ENCODE measurements at places on chromosomes 13 and 19.

- no peak for DNase-seq
Observed at GRCh38 chr13:34250151-34250670, 432.3 kb downstream of the RFC3 start.

GRCh38 chr13:52414051-52414450, 8.1 kb upstream of the THSD1 start:
- no peak for DNase-seq

DNA sequence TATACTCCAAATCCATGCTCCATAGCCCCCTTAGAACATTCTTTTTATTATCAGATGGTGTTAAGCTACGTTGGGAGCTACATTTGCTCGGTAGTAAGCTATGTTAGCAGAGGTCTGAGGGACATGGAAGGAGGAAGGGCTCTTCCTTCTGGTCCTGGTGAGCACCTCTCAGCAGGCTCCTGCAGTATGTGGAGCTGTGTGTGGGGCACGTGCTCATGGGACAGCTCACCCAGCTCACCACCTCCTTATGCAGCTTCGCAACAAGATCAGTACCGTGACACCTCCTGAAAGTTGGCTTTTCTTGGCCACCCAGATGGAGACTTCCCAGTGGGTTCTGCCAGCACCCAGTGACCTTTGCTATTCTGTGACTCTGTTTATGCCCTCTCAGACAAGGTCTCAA, 400.5 kb upstream of the SLC10A2 start:
- no peak for DNase-seq

DNA sequence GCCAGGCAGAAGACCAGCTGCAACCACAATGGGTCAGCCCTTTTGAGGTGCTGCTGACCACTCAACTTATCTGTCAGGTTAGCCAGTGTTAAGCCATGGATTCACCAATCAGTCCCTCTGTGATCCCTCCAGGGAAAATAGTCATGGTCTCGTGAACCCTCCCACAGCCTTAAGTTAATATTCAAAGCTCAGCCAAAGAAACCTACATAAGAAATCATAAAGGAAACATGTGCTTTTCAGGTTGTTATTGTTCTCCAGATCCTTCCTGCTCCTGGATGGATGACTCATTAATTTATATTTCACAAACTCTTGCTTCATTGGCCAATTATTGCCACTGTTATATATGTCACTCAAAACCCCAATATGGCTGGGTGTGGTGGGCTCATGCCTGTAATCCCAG, 161.9 kb downstream of the B3GLCT start:
- DNase-seq: no peak

DNA sequence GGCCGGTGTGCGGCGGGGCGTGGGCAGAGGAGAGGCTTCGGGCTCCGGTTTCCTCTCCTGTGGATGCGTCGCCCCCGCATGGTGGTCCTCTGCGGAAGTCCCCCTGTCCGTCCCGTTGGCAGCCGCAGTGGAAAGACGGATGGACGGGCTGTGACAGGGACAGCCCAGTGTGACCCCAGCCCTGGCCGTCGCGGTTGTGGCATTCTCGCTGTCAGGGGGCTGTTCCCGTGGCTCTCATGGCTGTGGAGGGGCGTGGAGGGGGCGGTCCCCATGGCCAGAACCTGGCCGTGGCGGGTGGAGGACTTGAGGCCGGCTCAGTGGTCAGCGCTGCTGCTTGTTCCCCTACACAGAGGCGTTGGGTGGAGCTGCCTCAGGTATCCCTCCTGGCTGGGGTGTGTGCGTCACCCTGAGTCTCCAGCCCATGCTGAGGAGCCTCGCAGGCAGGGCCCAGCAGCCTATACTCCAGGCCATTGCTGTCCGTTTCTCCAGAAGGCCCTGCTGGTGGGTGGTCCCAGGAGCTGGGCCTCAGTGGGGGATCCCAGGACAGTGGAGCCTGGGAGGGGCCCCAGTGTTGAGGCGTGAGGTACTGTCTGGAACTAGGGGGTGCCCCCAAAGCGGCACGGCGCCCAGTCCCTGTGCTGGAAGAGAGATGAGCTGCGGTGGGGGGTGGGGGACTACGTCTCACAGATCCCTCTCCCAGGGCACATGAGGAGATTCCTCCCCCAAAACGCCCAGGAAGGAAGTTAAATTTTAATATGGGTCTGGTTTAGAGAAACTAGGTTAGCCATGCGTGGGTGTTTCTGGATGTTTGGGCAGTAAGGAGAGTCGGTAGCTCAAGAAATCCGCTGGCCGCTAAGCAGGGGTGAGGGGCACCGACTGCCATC, 20.3 kb downstream of the CSNK1G2 start:
- DNase-seq: no peak

- no peak for DNase-seq
Observed at GRCh38 chr13:48660361-48661076, 6.8 kb downstream of the CYSLTR2 start.

GRCh38 chr19:7442423-7442822, 46.4 kb downstream of the PEX11G start:
- no peak for DNase-seq

- DNase-seq: no peak
Observed at GRCh38 chr13:64130171-64130570, 2714.5 kb upstream of the PCDH20 start.

DNA sequence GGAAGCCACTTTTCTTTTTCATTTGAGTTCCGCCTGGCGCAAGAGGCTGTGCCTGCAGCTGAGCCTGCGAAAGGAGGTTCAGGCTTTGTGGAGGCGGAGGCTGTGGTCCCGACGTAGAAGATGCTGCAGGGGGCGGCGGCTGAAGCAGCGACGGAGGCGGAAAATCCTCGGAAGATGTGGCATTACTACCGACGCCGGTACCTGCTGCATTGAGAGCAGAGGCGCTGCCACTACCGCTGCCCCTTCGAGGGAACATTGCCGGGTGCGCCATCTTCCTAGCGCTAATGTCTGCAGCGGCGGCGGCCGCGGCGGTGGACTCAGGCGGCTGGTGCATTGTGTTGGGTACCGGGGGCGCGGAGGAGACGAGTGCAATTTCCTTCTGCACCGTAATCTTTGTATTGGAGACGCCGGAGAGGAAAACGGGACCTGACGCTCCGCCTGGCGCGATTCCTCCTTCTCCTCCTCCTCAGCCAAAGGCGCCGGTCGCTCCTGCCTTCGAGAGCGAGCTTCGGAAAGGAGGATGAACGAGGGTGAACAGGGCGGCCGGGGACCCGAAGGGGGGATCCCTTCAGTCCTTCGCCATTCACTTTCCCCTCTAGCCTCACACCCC, at the start of gene TSC22D1:
Gene TSC22D1, minus strand, starts transcription at position 590 of the 610 bp plus-strand sequence. Its CDS starts 256 bp downstream, at position 334.
- peak; percentile 33 for DNase-seq

DNA sequence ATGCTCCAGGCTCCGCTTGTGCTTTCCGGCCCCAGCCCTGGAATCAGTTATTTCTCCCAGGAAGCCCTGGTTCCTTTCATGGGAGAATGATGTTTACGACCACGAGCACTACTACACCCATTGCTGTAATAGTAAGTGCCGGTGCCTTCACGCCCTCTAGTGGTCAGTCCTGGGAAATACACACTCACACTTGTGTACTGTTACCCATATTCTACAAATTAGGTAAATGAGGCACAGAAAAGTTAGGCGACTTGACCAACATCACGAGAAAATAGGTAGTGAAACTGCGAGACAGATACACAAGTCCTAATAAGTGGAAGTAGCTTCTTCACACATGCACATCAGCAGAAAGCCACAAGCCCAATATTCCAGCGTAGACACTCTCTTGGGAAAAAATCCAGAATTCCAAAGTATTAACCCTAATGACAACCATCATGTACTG, 21.7 kb downstream of the CEACAM21 start:
- peak; percentile 64 for DNase-seq

- DNase-seq: peak; percentile 53
Observed at GRCh38 chr19:4229179-4229931, at the start of gene EBI3. Gene EBI3 (plus strand): TSS chr19:4229523. CDS start chr19:4229551, 28 bp downstream.

- DNase-seq: peak; percentile 57
Observed at GRCh38 chr19:40716031-40716481, 630 bp downstream of the COQ8B start.

- no peak for DNase-seq
Observed at GRCh38 chr13:66425741-66426140, 804.4 kb downstream of the PCDH9 start.

DNA sequence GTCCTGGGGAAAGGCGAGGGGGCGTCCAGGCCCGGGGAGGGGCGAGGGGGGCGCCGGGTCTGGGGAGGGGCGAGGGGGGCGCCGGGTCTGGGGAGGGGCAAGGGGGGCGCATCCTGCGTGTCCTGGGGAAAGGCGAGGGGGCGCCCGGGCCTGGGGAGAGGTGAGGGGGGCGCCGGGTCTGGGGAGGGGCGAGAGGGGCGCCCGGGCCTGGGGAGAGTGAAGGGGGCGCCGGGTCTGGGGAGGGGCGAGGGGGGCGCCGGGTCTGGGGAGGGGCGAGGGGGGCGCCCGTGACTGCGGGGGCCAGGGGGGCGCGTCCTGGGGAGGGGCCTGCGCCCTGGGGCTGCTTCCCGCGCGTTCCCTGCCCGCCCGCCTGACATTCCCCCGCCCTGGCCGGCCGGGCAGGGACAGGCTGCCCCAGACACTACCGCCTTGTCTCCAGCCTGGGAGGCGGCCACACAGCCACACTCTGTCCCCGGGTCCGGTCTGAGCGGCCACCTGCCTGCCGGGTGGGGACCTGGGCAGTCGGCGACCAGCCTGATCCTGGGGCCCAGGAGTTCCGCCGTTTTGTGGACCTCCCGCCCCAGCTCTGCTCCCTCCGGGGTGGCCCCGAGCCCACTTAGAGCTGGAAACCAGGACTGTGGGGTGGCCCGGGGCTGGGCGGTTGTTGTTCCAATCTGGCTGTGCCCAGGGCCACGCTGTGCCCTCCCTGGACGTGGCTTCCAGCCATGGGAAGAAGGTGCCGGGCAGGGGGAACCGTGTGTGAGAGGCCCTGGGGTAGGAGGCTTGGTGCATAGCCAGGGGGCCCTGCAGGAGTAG, 11.8 kb downstream of the PALM start:
- DNase-seq: no peak

- DNase-seq: no peak
Observed at GRCh38 chr19:14528419-14529253, 758 bp upstream of the TECR start.

- no peak for DNase-seq
Observed at GRCh38 chr19:44792281-44792680, 14.6 kb downstream of the CBLC start.

DNA sequence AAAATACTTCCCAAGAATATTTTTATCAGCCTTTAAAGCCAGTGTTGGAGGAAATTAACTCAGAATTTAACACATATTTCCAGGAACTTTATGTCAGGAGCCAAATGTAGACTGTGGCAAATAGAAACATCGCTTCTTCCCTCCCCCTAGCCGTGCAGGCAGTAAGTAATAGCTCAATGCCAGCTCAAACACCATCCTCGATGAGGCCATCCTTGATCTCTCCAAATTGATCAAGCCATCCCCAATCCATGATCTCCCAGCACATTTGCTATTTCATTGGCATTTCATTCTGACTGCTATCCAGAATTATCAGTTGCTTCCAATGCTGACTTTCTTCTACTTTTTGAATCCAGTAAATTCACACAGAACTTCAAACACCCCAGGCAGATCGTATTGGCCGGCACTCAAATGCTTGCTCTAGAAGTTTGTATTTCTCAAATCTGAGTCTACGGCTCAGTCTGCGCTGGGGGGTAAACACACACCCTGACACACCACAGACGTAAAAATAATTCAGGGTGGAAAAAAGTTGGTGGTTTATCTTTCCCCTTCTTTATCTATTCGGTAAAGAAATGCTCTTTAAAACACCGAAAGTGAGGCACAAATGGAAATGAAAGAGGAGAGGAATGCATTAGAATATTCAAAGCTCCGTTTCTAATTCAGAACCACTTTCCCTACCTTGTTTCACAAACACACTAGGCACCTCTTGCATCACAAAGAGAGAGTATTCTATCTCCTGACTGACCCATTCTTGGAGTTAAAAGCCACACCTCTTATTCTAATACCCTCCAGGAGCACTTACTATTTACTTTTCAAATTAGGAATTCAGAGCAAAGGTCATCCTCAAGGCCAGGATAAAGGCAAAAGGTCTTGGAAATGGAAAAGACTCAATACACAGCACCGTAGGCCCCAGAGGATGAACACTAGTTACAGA, 991 bp downstream of the OBI1 start:
- no peak for DNase-seq

DNA sequence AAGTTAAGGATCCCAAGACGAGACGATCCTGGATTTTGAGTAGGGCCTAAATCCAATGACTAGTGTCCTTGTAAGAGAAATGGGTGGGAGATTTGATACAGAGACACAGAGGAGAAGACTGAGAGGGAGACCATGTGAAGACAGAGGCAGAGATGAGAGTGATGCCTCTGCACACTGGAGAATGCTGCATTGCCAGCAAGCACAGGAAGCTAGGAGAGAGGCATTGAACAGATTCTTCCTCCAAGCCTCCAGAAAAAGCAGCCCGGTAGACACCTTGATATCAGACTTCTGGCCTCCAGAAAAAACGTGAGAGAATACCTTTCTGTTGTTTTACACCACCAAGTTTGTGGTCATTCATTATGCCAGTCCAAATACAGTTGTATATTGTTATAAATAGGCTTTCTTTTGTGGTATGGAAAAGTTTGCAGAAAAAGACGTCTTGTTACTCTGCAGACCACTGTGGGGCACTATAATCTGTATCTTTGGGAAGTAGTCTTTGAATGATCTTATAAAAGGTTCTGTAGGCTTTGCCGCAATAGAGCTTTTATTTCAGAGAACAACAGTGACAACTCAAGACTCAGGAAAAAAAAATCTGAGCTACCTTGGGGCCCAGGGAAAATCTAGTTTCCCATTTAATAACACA, 17.9 kb upstream of the RFC3 start:
- no peak for DNase-seq

GRCh38 chr13:26742691-26743358, 17.8 kb downstream of the GPR12 start:
- DNase-seq: no peak

Data from stimulated activated CD4-positive, alpha-beta T cell treated with anti-CD3 and anti-CD28 coated beads, TNF-alpha, amount 100 ng/mL, for 48 hours (primary cell).